Hematopoietic multipotent progenitor cell treated with erythropoietin and hydrocortisone succinate and interleukin-3 and kit ligand, for 4 days (in vitro differentiated cells): ENCODE measurements at places on chromosomes 11 and 22.

DNA sequence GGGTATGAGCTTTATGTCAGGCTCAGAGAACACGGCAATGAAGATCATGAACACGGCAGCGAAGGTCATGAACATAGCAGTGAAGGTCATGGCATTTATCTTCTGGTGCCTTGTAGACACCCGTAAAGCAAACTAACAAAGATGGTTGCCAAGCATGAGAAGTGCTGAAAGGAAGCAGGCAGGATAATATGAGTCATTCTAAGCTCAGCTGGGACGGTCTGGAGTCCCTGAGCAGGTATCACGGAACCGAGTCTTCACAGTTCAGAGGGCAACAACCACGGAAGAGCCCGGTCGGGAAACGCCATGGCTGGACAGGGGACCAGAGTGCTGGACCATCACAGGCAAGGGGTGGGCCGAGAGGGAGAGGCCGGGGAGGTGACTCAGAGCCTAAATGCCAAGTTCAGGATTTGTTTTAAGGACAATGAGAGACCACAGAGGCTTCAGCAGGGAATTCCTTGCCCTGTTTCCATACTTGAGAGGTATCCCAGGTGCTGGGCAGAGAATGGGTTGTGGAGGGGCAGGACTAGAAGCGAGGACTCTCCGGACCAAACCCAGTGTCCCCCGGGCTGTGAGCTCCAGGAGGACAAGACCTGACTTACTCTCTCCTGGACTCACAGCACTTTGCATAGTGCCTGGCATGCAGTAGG, 13.1 kb upstream of the MS4A10 start:
- DNase-seq = no peak

GRCh38 chr22:40265783-40266182, 80.5 kb upstream of the ADSL start:
- DNase-seq = peak; percentile 50

GRCh38 chr11:8266246-8267241, 2.9 kb upstream of the LMO1 start:
- no peak for DNase-seq

DNA sequence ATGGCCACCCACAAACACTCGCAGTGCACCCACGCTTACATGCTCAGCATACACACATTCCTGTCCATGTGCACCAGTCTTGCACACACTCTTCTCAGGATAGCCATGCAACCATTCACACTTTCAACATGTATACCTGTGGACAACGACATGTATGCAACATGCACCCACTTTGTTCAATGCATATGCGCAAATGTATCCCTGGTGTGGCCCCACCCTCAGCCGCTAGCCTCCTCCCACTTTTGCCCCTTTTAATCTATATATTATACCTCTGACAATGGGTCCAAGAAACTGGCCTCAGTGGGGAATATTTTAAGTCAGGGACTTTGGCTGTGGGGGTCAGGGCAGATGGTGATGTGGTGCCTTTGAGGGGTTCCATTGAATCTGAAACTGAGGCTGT, 963 bp downstream of the INSC start:
- no peak for DNase-seq

DNA sequence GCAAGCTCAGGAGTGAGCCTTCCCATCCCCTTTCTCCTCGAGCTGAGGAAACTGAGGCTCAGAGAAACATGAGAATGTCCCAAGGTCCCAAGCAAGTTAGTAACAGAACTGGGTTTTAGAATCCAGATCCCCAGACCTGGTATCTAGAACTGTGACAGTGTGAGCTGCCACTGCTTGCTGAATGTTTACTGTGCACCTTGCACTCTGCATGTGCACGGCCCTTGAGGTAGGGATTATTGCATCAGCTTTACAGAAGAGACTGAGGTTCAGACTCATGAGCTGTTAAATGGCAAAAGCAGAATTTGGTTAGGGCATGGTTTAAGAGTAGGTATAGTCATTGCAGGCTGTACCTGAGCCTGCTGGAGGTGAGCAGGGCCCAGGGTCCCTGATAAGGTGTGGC, 3.8 kb upstream of the MPPED1 start:
- no peak for DNase-seq

- DNase-seq = no peak
Observed at GRCh38 chr11:7670641-7671040, 2.7 kb downstream of the CYB5R2 start.

DNA sequence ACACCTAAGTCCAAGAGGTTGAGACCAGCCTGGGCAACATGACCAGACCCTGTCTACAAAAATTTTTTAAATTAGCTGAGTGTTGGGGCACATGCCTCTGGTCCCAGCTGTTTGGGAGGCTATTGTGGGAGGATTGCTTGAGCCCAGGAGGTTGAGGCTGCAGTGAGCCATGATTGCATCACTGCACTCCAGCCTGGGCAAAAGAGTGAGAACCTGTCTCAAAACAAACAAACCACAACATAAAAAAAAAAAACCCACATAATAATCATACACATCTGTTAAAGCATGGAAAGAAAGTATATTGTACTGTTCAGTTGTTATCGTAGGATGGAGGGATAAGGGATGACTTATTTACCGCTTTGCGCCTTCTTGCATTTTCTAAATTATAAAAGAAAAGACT, 35.9 kb upstream of the GRK2 start:
- DNase-seq = no peak

DNA sequence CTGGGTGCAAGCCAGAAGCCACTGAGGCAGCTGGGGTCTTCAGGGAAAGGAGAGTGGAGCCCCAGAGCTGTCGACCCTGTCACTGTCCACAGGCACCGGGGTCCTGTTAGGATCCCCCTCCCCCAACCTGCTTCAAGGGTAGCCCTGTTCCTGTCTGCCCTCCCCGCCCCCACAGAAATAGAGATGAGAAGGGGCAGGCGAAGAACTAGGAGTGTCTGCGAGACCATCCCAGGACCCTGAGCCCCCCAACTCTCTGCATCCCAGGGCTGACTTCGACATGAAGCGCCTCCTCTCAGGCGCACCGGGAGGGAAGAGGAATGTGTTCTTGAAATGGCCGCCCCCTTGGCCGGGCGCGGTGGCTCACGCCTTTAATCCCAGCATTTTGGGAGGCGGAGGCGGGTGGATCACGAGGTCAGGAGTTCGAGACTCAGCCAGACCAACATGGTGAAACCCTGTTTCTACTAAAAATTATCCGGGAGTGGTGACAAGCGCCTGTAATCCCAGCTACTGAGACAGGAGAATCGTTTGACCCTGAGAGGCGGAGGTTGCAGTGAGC, 607 bp upstream of the ZNF70 start:
- peak; percentile 66 for DNase-seq

DNA sequence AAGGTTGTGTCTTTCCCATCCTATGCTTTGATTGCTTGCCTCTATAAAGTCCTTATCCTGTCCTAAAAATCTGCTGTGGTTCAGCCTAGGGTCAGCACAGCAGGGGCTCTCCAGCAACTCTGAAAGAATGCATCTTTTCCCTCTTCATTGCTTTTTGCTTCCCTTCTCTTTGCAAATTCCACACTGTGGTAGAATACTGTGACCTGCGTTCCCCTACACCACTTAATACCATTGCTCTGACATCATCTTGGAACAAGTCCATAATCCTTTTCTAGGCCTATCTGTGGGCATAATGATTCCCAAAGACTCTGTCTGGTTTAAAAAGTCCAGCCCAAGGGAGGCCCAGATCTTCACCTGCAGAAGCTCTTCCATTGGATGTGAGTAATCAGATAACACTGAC, 177.7 kb downstream of the NAV2 start:
- DNase-seq = no peak

- DNase-seq = peak; percentile 91
Observed at GRCh38 chr22:22928666-22929380, 41.2 kb downstream of the IGLL5 start.

GRCh38 chr11:124892750-124893454, 4.8 kb downstream of the ROBO4 start:
- peak; percentile 62 for DNase-seq

GRCh38 chr11:115377882-115378296, 126.3 kb downstream of the CADM1 start:
- DNase-seq = no peak

- DNase-seq = peak; percentile 6
Observed at GRCh38 chr11:122229481-122230384, 113.7 kb upstream of the BLID start.

- peak; percentile 46 for DNase-seq
Observed at GRCh38 chr11:3723014-3723708, 52.0 kb upstream of the CHRNA10 start.

DNA sequence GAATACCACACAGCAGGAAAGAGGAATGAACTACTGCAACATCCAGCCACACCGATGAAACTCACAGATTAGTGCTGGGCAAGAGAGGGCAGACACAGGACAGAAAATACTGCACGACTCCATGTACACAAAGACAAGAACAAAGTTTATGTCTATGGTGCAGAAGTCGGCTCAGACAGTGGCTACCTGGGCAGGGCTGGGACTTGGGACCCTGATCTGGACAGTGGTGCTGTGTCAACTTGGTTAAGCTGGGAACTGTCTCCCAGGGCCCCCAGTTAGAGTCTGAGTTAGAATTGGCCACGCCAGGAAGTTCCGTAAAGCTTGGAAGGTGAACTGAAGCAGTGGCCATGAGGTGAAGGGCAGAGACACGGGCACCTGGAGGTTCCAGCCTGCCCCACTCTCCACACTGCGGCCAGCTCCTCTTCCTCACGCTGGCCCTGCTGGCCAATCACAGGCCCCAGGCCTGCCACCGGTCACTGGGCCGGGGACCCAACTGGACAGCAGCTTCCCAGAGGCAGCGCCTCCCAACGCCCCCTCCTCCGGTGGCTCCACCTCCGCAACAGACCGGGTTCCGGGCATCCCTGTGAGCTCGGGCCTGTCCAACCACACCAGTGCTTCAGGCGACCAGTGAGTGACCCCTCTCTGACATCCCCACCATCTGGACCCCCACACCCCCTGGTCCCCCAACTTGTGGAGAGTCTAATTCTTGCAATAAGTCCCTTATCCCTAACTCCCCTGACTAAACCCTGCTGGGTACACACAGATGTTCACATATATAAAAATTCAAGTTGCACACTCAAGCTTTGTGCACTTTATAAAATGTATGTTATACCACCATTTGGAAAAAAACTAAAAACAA, 93.7 kb downstream of the MICAL3 start:
- no peak for DNase-seq

DNA sequence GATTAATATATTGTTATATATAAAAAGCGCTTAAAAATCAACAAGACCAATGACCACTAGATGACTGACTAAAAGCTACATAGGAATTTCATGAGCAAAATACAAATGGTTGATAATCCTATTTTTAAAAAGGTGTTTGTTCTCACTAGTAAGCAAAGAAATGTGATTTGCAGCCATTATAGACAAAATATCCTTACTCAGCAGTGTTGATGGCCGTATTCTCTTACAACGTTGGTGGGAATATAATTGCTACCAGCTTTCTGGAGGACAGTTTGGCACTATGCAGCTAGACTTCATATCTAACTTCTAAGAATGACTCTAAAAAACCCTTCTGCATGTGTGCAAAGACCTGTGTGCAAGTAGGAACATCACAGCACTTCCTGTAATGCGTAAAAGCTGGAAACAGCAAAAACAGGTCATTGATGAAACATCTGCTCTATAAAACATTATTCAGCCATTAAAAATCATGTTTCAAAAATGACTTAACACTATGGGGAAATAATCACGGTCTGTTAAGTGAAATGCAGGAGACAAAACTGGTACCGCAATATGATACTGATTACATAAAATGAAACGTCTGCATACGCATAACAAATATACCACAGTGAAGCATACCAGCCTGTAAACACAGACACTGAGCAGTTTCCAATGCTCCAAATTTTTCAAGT, 70.1 kb upstream of the LINC01488 start:
- no peak for DNase-seq

- DNase-seq = no peak
Observed at GRCh38 chr22:17891481-17892167, 117.4 kb upstream of the BID start.

GRCh38 chr22:40606306-40606705, 30.2 kb downstream of the MRTFA start:
- peak; percentile 27 for DNase-seq

DNA sequence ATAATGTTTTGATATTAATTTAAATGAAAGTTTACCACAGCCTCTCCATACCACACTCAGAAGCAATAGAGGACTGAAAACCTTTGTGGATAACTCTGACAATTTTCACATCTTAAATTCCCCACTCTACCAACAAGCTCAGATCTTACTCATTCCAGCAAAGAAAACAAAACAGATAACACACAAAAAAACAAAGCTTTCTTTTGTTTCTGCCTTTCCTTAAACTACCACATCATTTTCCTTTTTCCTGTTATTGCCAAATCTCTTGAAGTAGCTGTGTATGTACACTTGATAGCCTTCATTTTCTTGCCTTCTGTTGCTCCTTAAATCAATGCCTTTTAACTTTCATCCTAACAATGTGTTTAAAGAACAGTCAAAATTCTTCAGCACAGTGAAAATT, 484.9 kb downstream of the NTM start:
- DNase-seq = no peak

DNA sequence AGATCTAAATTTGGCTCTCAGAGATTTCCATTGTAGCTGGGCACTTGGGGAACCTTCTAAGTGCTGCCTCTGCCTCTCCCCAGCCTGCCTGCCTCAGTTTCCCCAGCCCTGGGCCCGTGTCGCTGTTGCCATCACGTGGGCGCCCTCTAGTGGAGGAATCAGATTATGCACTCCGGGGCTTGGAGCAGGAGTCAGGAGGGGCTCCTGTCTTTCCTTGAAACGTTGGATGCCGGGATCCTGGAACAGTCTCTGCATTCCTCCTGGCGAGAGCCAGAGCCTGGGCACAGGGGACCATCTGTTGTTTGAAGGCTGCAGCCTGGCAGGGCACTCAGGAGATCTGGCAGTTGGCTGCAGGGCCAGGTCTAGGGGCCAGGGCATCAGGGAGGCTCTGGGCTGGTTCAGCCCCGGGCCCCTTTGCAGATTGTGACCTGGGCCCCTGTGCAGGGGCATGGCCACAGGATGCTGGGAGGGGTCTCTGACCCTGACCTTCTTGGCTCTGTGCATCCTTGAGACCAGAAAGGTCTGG, 71.6 kb downstream of the LRP5 start:
- peak; percentile 60 for DNase-seq

GRCh38 chr11:14132312-14132711, 169.8 kb downstream of the SPON1 start:
- DNase-seq = no peak

DNA sequence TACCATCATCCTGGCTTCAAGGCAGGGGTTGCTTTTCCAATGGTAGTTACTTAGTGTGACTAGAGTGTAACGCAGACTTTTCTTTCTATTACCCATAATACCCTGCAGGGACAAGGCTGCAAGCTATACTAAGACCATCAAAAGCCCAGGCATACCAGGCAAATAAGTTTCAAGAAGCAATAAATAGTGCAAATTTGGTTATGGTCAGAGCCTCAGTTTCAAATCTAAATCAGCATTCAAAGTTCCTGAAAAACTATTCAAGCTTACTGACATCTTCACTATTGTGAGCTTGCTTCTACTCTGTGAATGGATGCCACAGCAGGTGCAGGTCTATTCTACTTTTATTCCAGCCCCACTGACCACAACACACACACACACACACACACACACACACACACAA, 2.5 kb upstream of the HBB start:
- no peak for DNase-seq
